RPMI7951 (cell line): ENCODE measurements at places on chromosomes 11 and 22. TPM values are rescaled to one million over a fixed set of nuclear protein-coding genes. Genes with fewer than 3 reads are reported as not detected.

Gene TMPRSS13
- total RNA-seq: not detected in 2 replicates

Gene MS4A1
- not detected in 2 replicates for total RNA-seq

Gene OSM
- total RNA-seq: not detected in 2 replicates

Gene SCGB1A1
- not detected in 2 replicates for total RNA-seq

Gene SMIM38
- not detected in 2 replicates for total RNA-seq

Gene VSIG10L2
- 0.10 TPM in 1 of 2 replicates, not detected in the other for total RNA-seq

Gene DTX4
- 0.48 and 0.49 TPM in 2 replicates for total RNA-seq

Gene PSMD13
- total RNA-seq: 136 and 173 TPM in 2 replicates

Gene DAGLA
- total RNA-seq: 0.78 and 0.96 TPM in 2 replicates

Gene KRTAP5-7
- not detected in 2 replicates for total RNA-seq

Gene ADORA2A
- 3.7 and 4.2 TPM in 2 replicates for total RNA-seq

Gene SLC22A8
- not detected in 2 replicates for total RNA-seq

Gene ABCG4
- total RNA-seq: 0.20 and 0.24 TPM in 2 replicates

Gene LARGE2
- 0.12 TPM in 1 of 2 replicates, not detected in the other for total RNA-seq

Gene WNT11
- 17.4 and 28.7 TPM in 2 replicates for total RNA-seq

Gene APOL6
- total RNA-seq: 16.2 and 17.8 TPM in 2 replicates

Gene OR51E2
- not detected in 2 replicates for total RNA-seq

Gene MS4A14
- not detected in 2 replicates for total RNA-seq

Gene BRSK2
- not detected in 2 replicates for total RNA-seq

Gene CYB5R3
- total RNA-seq: 65.2 and 65.6 TPM in 2 replicates

Gene MMP1
- 21.2 and 25.4 TPM in 2 replicates for total RNA-seq

Gene MPZL2
- total RNA-seq: 0.72 TPM in 1 of 2 replicates, not detected in the other

Gene NXPE2
- total RNA-seq: 0.12 and 0.39 TPM in 2 replicates

Gene CDC42EP2
- 7.0 and 7.1 TPM in 2 replicates for total RNA-seq

Gene TSSC4
- total RNA-seq: 22.9 and 38.2 TPM in 2 replicates

Gene C22orf23
- total RNA-seq: 0.12 and 0.29 TPM in 2 replicates

Gene OOSP4A
- not detected in 2 replicates for total RNA-seq

Gene IGF2
- total RNA-seq: not detected in 2 replicates

Gene OR51F2
- not detected in 2 replicates for total RNA-seq

Gene MOB2
- 15.1 and 24.3 TPM in 2 replicates for total RNA-seq
